ENCODE measurements at places on chromosomes 4 and X.

DNA sequence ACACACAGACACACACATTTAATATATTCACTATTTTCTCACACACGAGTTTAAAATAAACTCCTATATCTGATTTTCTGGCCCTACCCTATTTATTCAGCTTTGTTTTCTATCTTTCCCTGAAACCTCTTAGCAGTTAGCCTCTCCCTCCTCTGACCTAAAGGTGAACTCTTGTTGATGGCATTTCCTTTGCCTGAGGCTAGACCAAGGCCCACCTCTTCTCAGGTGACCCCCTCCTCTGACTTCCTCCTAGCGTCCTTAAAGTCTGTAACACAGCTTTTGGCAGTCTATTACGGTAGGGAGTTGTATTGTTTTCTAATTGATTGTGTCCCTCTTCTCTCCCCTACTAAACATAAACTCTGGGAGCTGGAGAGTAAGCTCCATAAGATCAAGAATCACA is 1.7 kb upstream of the SRPX2 start:
- no peak for DNase-seq

DNA sequence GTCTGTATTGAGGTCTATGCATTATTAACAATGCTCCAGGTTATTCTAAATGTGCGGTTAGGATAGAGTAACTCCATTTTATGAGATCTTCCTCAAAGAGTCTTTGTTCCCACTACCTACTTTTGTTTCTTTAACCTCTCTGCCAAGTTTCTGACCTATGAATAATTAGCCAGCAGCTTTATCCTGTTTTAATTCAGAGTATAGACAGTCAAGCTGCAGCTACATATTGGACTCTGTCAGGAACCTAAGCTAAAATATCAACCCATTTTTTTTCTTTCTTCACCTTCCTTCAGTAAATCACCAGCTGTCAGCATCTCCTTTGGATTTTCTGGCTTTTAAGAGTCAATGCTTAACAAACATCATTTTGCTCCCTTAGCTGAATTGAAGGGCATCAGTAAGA is 72.3 kb downstream of the TMEM47 start:
- no peak for DNase-seq

GRCh38 chrX:108224218-108224617 is 132.6 kb downstream of the ATG4A start:
- DNase-seq: no peak

DNA sequence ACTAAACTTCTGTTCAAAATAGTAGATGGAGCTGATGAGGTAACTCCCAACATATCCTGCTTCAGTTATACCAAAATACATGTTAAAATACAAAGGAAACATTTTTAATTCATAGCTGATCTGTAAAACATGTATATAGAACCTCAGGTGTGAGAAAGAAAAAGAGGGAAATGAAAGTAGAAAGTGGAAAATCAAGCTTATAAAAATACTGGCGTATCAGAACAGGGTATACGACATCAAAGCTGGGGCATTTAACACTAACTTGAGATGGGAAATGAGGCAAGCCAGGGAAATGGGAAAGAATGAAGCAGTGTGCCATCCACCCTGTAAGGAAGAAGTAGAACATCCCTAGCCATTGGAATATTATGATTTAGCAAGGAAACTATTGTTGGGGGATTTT is 767.5 kb downstream of the DMD start:
- DNase-seq: no peak

Data from NCI-H1930 (cell line).